ENCODE measurements at places on chromosomes 2 and 18. TPM values are rescaled to one million over a fixed set of nuclear protein-coding genes. Genes with fewer than 3 reads are reported as not detected.

The SNED1 gene
- total RNA-seq: 53.1 TPM

GRCh38 chr2:237878321-237879057, 19.1 kb downstream of the RAMP1 start:
- DNase-seq: no peak

DNA sequence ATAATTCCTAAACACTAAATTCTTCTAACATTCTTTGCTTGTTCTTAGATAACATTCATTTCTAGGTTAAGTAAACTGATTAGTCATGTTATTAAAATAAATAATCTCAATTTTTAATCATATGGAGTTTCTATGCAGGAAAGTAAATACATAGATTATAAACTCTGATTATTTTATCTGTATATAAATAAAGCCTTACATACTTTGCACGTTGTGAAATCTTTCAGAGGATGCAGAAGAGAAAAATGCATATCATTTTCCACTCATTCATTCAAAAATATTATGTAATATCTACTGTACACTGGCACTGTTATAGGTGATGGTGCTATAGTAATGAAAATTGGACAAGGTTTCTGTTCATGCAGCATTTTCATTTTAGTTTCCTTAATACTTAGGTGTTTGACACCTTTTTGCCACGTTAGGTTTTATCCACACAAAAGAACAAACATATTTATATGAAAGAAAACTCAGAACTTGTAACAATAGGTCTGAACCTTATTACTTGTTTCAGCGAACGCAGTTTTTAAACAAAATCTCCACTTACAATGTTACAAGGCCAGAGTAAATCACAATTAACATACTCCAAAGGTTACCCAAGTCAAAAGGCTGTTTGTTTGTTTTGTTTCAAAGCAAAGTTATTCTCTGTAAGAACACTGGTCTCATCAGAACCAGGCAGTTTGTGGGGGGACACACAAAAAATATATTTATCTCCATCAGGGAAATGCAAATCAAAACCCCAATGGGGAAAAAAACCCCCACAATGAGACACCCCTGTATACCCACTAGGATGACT, 27.4 kb downstream of the ADAM17 start:
- DNase-seq: no peak

The PPM1G gene
- 120 TPM for total RNA-seq

- no peak for DNase-seq
Measured at GRCh38 chr2:237863689-237864443, 4.4 kb downstream of the RAMP1 start.

GRCh38 chr2:101146535-101146934, 4.6 kb downstream of the TBC1D8 start:
- DNase-seq: no peak

The REV1 gene
- total RNA-seq: 13.9 TPM

The POTEC gene
- not detected for total RNA-seq
